ENCODE measurements at places on chromosomes 1 and 21.

DNA sequence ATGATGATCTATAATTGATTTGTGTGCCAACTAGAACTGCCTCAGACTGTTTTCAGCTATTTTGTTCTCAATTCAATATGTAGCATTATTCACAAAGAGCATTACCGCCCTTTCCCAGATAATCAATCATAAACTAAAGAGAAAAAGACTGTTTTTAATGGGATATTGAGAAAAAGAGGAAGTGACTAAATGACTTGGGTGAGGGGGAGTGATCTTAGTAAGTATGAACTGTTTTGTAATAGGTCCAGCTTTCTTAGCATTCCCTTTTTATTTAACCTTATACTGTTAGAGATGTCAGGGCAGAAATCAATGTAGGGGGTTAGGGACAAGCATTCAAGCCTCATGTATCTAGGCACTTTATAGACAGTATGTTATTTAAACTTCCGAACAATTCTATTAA, 157.8 kb upstream of the DPYD start:
- no peak for DNase-seq

GRCh38 chr1:54461731-54462596, 55.8 kb upstream of the SSBP3 start:
- no peak for DNase-seq

DNA sequence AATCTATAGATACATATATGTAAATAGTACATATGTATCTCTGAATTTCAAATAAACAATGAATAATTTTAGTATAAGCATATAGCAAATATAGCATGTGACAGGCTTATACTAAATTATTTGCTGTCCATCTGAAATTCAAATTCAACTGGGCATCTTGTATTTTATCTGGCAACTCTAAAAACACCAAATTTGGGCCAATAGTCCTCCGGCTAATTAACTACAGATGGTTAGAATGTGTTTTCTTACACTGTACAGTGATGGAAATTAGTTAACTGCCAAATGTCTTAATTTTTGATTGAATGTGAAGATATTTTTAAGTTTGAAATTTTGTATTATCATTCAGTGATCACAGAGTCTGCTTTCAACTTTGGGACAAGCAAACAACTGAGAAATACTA, 30.7 kb downstream of the KCNJ15 start:
- DNase-seq, result no peak

GRCh38 chr21:43021756-43022600, 47.6 kb downstream of the PKNOX1 start:
- DNase-seq, result no peak

- no peak for DNase-seq
Observed at GRCh38 chr21:31618696-31619430, 40.6 kb upstream of the SOD1 start.

GRCh38 chr1:58443986-58444868, 102.3 kb downstream of the OMA1 start:
- DNase-seq, result no peak

- DNase-seq, result no peak
Observed at GRCh38 chr1:161054232-161054631, 8.5 kb upstream of the USF1 start.

GRCh38 chr1:179234863-179235262, 5.4 kb upstream of the ABL2 start:
- DNase-seq, result no peak

- DNase-seq, result no peak
Observed at GRCh38 chr21:31173881-31174555, 135.7 kb upstream of the KRTAP19-8 start.

DNA sequence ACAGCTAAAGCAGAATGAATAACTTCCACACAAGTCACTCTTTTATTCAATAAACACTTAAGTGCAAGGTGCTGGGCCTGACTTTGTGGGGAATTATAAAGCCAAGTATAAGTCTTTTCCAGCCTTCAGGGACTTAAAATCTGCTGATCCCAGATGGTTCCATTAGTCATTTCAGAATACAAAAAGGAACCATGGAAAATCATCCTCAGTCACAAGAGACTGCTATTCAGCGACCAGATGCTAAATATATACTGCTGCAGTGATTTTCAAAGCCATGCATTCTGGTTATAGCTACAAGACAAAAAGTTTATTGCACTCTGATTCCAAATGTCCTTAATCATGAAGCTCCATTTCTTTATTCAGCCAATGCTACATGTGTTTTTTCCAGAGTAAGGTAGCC, 25.7 kb downstream of the GLMN start:
- DNase-seq, result no peak

DNA sequence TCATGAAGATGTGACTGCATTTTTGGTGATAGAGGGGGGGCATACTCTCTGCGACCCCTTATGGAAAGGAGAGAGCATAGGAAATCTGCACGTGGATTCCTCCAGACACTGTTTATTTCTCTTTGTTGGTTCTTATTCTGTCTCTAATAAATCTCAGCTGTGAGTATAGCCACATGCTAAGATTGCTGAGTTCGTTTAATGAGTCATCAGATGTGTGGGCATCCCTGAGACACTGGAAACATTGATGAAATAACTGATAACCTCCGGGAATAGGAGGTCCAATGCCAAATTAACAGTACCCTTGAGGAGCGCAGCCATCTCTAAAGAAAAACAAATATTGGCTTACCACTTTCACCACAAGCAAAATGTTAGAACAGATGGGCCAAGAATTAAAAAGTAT, 880.2 kb upstream of the NEGR1 start:
- no peak for DNase-seq
